ENCODE measurements at places on chromosomes 3 and 15.

DNA sequence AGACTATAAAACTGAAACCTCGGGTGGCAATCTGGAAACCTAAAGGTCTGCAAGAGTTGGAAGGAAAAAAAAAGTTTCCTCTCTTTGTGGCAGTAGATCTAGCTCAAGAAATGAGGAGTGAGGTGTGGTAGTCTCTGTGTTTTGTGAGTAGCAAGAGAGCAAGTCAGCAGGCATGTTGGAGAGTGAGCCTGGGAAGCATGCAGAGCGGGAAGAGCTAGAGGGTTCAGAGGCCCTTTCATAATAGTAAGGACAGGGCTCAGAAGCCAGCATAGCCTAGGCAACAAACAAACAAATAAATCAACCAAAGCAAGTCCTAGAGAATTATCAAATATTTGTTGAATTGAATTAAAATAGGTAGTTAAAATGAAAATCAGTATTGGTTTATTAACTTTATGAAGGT, 189.7 kb upstream of the CBLB start:
- DNase-seq = no peak

DNA sequence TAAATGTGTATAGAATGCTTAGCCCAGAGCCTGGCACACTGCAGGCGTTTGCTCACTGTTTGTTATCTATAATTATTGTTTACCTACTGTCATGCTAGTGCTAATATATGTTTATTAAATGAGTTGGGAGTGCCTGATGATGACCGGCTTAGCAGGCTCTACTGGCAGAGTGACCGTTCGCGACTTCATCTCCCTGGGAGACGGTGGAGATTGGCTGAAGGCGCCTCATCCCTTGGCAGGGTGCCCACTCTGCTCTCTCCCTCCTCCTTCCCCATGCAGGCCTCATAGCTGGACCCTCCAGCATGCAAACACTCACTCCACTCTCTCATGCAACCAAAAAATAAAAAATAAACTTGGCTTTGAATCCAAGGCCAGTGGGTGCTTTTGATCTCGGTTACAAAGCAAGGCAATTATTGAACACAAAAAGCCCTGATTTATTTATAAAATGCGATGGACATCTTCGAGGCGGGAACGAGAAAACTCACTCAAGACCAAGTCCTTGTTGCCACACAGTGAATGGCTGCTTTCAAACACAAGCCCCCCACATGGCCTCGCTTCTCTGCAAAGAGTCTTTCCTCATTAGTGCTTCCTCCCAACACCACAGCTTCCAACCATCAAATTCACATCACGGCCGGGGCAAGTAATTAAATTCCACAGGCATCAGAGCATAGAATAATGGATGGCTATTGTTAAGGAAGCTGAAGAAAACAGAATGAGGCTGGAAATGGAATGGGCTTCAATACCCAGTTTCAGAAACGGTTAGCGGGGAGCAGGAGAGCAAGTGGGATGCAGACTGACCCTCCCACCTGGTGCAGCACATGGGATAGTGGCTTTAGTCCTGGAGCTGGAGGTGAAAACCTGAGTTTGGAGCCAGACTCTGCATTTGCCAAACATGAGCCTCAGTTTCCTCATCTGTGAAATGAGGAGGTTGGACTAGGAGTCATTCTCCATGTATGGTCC, 135.7 kb upstream of the RAD18 start:
- DNase-seq = peak; percentile 1

DNA sequence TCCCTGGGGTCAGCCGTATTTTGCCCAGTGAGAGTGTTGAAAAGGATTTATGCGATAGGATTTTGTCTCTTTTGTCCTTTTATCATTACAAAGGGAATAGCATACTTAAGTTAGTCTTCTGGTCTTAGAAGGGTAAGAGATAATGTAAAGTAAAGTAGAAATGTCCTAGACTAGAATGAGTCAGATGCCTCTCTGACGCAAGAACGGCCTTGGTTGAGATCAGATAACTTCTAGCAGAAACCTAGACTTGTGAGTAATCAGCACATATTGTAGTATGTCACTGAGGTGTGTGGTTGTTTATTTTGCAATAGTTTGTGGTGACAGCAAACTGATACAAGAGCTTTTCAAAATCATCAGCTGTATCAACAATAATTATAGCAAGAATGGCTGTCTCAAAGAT, 866.1 kb downstream of the NSUN3 start:
- DNase-seq = peak; percentile 23

DNA sequence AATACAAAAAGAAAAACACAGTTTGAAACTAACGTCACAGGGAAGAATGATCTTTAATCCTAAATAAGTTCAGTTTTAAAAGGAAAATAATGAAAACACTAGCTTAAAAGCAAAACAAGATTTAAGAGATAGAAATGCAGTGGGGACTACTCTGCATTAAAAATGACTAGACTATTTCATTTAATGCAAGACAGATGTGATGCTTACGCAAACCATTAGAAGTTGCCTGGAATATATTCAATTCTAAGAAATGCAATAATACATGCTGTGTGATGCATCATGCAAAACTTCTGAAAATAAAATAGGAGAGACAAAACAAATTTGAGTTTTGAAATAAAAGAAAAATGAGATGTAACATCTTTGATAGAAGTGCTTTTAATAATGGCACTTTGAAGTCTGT, 97.6 kb upstream of the STRIT1 start:
- DNase-seq = no peak

DNA sequence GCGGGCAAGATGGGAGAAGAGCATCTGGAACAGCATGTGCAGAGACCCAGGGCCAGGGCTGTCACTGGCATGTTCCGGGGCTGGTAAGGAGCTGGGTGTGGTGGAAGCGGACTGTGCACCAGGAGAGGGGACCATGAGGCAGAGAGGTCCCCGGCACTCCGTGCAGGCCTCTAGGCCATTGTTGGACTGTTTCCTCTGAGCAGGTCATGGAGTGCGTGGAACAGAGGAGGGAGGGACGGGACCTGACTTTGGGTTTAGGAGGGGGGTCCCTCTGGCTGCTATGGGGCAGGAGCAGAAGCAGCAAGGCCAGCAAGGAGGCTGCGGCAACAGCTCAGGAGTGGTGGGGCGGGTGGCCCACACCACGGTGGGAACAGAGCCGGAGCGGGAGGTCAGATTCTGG, 47.1 kb downstream of the TPRA1 start:
- no peak for DNase-seq

GRCh38 chr3:115470254-115470653, 153.1 kb upstream of the GAP43 start:
- no peak for DNase-seq

- no peak for DNase-seq
Observed at GRCh38 chr3:138378990-138379389, 30.6 kb downstream of the MRAS start.

DNA sequence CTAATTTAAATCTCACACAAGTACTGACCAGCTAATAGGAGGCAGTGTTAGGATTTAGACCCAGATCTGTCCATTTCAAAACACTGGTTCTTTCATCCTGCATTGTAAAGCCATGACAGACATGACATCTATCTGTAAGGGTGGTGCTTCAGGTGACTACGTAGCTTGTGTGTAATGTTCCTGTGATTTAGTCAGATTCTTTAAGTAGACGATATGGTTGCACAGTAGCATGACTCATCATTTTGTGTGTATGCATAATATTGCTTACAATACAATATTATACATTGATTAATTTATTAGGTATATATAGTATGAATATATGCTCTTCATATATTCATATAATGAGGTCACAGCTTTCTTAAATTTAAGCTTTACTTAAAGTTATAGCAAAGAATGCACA, 628.5 kb downstream of the GRM7 start:
- no peak for DNase-seq

GRCh38 chr15:20341901-20342600, 199.5 kb downstream of the GOLGA6L6 start:
- no peak for DNase-seq

DNA sequence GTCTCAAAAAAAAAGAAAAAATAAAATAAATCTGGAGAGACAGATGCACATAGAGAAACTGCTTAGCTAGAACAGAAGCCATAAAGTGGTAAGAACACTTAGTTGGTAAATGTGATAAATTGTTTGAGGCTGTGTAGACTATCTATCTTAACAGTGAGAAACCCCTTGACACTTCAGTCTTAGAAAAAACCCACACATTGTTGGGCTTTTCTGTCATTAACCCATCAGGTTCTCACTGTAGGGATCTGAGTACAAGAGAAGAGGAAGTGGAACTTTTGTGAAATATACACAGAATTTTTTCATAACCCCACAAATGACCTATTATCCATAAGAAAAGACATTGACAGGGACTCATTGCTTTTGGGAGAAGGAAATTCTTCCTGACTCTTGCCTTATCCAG, 24.4 kb downstream of the TP63 start:
- DNase-seq = no peak

GRCh38 chr3:27813255-27813654, 91.1 kb upstream of the EOMES start:
- DNase-seq = no peak

- DNase-seq = no peak
Observed at GRCh38 chr15:90851114-90851513, 17.3 kb upstream of the FURIN start.

- DNase-seq = no peak
Observed at GRCh38 chr15:55942332-55942731, 51.1 kb downstream of the NEDD4 start.

- DNase-seq = no peak
Observed at GRCh38 chr3:184531626-184532280, 29.8 kb upstream of the EPHB3 start.

DNA sequence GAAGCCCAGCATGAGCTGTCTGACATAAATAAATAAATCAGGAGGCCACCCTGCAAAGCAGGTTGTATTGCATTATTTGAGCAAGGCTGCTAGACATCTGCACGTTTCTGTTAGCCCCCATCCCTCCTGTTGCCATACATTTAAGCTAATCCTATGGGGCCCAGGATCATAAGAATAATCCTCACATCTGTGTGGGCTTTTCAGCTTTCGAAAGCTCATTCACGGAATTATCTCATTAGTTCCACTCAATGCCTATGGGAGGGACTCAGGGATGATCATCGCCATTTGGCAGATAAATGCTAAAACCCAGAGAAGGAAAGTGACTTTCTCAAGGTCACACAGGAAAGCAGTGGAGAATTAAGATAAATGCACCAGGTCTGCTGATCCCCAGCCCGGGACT, 123.4 kb downstream of the TLE3 start:
- no peak for DNase-seq

GRCh38 chr3:43882976-43883680, 192.4 kb downstream of the ABHD5 start:
- DNase-seq = no peak

GRCh38 chr3:68220832-68221231, 566.4 kb upstream of the SUCLG2 start:
- no peak for DNase-seq

GRCh38 chr3:195045481-195046210, 225.3 kb downstream of the XXYLT1 start:
- DNase-seq = no peak

DNA sequence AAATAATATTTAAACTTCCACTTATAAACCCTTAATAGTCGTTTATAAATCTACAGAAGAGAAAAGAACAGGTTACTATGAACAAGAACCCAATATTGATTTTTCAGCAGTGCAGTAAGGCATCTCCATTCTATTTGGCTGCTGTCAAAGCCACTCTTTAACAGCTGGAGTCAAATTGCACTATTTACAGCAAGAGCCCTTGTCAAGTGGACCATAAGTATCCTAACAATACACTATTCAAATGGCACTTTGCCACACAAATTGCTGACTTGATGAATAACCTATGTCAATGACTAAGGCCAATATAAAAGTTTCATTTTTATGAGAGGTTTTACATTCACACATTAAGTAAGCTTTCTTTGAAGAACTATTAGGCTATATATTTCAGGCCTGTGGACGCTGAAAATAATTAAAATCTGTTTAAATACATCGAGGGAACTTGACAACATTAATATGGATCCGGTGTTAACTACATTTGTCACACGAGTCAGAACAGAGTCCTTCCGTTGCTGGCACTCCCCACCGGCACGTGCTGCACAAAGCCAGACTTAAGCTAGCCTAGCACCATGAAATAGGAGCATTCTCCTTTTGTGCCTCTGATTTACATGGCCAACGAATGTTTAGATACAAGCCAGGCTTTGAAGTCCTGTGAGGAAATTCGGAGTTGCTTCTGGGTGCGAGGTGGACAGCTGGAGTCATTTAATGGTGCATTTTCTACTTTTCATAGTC, 100.5 kb downstream of the WDR72 start:
- DNase-seq = peak; percentile 84

- DNase-seq = no peak
Observed at GRCh38 chr3:169310184-169310939, 353.1 kb downstream of the MECOM start.

DNA sequence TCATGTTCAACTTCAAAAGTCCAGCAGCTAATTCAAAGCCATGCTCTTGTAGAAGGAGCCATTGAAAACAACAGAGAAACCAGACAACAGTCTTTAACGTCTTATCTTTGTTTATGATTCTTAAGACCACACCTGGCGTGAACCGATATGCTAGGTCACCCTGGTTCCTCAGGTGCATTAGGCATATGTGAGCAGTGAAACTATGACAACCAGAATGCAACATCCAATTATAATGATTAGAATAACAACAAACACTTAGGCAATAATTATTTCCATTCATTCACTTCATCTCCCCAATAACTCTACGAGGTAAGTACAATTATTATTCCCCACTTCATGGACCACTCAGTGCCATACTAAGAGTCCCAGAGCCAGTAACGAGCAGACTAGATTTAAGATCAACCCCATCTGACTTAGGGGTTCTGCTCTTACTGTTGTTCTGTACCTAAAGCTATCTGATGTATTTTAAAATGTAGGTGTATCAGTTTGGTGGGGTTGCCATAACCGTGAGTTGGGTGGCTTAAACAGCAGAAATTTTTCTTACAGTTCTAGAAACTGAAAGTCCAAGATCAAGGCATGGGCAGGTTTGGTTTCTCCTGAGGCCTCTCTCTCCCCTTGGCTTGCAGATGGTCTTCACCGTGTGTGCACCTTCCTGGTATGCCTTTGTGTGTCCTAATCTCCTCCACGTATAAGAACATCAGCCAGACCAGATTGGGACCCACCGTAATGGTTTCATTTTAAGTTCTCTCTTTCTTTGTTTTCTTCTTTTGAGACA, 997.8 kb upstream of the CFAP20DC start:
- DNase-seq = no peak

DNA sequence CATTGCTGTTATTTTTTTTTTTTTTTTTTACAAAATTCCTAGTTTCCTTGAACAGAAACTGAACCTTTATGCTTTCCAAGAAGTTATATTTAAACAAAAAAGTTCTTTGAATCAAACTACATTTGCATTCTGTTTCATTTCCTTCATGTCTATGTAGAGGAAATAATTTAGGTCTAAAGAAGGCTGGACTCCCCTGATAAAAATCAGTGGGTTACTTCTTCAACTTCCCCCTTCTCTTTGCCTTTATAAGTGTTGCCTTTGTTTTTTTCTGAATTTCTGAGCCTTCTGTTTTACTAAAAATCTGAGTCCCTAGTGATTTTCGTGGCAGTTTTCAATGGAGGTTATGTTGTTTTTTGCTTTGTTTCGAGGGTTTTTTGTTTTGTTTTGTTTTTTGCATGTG, 152.8 kb downstream of the CHDH start:
- no peak for DNase-seq

DNA sequence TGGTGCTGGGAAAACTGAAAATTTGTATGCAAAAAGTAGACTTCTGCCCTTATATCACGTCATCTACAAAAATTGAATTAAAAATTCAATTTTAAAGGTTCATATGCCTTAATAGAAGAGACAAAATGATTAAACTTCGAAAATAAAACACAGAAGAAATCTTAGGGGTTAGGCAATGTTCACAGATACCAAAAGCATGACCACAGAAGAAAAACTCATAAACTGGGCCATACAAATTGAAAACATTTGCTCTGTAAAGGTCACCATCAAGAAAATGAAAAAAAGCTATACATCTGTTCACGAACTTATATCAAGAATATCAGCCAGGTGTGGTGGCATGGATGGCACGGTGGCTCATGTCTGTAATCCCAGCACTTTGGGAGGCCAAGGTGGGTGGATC, 245.1 kb downstream of the PCCB start:
- no peak for DNase-seq
